GM12864 (cell line): ENCODE measurements at places on chromosomes 6 and 20.

- DNase-seq: no peak
Measured at GRCh38 chr6:1255636-1256365, 56.1 kb upstream of the FOXQ1 start.

GRCh38 chr6:127891731-127892326, 9.0 kb downstream of the THEMIS start:
- no peak for DNase-seq

DNA sequence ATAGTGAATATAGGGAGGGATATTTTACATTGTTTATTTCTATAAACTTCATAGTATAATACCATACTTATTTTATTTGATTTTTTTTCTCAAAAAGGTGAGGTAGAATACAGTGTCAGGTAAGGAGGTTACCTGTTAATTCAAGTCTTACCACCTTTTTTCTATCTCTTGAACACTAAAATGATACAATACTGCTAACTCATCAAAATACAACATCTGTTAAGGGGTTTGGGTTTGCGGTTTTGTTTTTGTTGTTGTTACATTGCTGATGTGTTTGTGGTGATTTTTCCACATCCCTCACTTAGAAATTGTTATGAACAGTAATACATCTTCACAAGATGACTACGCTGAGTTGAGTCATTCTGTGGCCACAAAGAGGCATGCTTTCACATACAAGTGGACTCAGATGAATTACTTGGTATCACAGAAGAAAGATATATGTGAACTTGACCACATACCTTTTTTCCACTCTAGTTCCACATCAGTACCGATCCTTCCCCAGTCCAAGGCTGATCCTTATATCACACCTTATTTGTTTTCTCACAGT, 139.4 kb upstream of the ID4 start:
- no peak for DNase-seq

DNA sequence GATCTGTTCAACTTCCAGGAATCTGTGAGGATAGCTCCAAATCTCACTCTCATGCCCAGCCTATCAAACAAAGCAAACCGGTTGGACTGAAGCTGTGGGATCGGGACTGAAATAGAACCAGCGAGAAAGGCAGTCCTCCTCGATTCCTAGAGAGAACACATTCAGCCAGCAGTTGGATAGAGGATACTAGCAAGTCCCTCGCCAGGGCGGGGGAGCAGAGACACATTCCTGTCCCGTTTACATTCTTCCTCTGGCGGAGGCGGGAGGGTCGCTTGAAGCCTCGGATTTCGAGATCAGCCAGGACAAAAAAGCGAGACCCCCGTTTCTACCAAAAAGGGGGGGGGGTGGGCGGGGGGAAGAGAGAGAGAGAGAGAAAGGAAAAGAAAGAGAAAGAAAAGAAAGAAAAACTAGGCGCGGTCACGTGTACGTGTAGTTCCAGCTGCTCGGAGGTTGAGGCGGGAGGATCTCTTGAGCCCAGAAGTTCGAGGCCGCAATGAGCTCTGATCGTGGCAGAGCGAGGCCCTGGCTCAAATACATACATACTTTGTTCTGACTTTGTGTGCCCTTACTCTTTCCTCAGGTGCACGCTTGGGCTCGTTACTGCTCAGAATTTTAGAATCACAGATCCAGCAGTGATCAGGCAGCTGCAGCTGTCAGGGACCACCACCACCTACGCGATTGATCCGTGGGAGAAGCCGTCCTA, 19.5 kb downstream of the ZNF311 start:
- no peak for DNase-seq

DNA sequence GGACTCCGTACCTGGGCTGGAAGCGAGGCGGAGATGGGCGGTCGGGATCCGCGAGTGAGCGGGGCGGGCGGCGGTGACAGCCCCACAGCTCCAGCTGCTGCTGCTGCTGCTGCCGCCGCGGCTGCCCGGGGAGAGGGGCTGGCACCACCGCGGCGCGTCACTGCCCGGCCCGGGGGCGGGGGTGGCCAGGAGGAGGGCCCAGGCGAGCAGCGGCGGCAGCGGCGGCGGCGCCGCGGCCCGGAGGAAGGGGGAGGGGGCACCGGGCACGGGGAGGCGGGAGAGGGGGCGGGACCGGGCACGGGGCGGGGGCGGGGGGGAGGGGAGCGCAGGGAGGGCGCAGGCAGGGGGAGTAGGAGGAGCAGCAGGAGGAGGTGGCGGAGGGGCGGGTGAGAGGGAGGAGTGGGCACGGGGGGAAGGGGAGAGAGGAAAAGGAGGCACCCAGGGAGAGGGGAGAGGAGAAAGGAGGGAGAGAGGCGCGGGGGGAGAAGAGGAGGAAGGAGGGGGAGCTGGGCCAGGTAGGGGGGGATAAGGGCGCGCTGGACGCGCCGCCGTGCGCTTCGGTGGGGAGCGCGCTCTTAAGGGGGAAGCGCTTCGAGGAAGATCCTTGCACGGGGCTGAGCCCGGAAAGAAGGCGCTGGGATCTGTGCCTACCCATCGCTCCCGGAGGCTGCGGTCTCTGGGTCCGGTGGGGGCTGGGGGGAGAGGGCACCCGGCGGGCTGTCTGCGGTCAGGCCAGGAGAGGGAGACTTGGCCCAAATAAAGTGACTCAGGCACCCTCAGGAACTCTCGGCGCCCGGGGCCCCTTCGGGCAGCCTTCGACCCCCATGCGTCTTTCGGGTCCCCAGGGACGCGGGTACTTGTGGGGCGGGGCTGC, 101.5 kb downstream of the NOL4L start:
- no peak for DNase-seq

DNA sequence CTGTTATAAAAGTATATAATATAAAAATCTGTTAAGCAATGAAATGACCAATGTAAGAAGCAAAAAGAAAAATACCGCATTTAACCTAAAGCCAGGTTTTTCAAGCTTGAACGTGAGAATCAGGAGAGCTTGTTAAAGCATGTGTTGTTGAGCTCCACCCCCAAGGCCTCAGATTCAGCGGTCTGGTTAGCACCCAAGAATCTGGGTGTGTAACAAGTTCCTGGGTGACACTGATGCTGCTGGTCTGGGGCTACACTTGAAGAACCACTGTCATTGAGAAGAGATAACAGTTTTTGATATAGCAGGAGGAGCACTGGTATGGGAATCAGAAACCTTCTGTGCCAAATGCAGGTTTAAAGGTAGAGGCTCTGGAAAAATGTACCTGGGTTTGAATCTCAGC, 154.0 kb downstream of the ID4 start:
- DNase-seq: no peak

DNA sequence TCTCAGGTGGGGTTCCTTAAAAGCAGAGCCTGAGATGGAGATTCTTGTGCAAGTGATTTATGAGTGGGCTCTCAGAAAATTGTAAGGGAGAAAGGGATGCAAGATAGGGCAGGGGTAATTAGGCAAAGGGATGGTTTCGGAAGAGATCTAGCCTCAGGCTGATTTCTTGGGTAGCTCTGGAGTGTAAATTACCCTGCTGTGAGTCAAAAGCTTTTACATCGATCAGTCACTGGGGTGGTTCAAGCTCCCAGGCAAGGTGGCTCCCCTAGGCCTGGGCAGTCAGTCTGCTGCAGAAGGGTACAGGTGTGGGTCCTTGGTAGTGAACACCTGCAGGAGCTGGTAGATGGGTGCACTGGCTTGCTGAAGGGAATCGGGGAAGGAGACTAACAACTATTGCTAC, 11.1 kb upstream of the PM20D2 start:
- no peak for DNase-seq

DNA sequence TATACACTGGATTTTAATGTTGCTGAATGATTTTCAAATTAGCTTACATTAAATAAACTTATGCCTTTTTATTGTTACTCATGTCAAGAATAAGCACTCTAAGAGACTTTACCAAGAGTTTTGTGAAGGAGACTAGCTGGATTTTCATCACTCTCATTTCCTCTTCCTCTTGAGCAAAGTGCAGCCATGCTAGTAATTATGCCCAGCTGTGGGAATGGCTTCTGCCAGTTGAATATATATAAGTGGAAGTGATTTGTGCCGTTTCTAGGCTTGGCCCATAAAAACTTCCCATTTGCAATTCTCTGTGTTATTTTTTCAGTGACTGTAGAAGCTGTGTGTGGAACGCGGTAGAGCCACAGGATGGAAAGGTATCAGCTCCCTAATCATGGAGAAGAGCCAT, 255.8 kb downstream of the HDGFL1 start:
- no peak for DNase-seq

- no peak for DNase-seq
Measured at GRCh38 chr20:46638134-46638897, 12.9 kb downstream of the SLC13A3 start.

- no peak for DNase-seq
Measured at GRCh38 chr6:33761922-33762629, 15.4 kb upstream of the IP6K3 start.

GRCh38 chr20:24746351-24746685, 202.8 kb upstream of the CST7 start:
- DNase-seq: no peak

DNA sequence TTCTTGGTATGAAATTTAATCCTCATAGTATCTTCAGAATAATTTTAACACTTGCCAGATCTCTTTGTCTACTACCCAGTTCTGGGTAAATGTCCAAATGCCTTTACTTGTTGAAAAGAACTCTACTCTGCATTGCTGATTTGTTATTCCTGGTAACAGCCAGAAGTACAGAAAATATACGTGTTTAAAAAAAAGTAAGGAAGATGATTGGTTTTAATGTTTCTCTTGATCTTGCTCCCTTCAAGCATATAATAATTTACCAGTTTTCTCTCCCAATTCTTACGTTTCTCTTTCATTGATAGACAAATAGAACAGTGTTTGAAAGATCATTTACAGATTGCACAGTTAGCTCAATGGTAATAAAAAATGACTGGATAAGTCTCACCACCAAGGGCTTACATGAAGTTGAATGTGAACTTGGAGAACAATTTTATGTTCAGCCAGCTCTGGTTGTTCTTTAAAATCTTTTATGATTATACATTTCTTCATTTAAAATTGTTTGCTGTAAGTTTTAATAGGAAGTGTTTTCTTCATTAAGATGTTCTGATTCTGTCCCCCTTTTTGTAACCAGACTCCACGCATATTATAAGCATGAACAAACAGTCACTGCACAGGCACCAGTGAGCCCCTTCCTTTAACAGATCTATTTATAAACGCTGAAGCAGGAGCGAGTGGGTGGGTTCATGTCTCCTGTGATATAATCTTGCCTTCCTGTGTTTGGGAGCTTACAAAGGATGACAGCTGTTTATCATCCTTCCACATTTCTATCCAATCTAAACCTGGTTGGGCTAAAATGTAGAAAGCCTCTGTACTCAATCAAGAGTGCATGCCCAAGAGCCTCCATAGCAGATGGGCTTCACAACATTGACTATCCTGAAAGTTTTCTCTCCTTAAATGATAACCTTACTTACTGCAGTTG, 299.5 kb downstream of the PRL start:
- no peak for DNase-seq

DNA sequence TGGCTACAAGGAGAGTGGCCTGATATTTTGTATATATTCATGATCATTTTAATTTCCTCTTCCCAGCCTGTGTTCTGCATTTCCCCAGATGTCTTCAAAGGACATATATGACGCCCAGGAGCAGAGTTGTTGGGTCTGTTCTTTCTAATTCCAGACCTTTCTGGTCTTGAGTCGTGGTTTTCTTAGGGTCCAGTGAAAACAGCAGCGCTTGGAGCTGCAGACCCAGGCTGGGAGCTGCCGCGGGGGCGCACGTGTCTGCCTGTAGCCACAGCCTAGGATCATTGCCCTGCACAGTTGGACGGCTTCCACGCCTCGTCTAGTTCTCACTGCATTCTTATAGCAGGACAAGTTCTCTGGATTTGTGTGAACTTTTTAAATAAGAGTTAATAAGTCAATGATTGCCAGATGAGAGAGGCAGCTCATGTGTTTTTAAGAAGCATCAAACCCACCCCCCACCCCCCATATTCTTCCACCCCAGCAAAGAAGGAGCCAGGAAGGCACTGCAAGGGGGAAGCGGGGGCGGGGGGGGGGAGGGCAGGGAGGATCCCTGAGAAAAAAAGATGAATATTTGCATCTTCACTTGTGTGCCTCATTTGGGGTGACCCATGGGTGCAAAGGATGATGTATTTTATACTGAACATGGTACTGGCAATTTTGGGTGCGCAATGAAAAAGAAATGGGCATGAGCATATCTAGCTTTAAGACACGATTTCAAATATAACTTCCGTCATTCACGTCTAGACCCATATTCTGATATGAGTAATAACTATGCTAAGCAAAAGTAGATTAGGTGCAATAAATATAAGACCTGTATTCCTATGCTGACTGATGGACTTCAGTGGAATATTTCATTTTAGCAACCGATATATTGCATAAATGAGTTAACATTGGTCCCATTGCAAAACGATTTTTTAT, 160.0 kb downstream of the TBXT start:
- DNase-seq: no peak

DNA sequence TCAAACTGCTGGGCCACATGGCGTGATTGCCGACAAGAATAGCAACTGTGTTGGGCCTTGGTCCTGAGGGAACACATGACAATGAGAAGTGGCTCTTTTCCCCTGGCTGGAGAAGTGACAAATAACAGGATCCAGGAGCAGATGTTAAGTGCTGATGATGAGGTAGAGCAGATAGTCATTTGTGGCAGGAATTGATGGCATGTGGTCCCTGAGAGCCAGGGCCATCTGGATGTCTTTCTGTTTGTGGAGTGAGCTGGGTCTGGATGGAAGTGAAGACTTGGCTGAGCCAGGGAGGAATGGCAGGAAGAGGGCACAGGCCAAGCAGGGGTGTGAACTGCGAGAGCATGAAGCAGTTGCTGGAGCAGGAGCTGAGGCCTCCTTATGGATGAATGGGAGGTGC, 67.8 kb downstream of the SCAND1 start:
- no peak for DNase-seq

DNA sequence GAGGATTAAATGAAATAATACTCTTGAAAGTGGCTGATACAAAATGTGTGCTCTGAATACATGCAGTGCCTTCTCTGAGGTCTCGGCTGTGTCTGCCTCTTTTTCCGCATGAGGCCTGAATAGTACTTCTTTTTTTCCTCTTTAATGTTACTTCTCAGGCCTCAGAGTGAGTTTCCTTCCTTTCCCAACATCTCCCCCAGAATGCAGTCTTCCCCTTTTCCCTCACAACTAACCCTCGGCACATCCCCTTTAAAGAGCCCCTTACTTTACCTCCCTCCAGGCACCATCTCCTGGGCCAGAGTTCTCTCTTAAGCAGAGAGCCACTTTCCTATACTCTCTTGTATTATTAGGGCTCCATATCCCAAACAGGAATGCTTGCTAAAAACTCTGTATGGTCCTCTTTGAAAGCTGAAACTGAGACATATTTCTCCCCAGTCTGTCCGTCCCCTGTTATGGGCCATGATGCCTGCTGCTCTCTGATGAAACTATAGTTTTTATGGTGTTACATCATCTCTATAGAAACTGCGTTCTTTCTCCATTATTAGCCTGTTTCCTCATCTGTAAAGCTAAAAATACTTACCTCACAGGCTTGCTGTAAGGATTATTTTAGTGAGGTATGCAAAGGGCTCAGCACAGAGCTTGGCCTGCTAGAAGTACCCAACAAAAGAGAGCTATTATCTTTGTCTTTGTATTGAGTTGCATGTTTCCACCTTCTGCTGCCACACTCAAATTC, 2.3 kb downstream of the PLAGL2 start:
- DNase-seq: no peak

- no peak for DNase-seq
Measured at GRCh38 chr6:7532232-7532631, 9.2 kb upstream of the DSP start.
